HFFc6 (cell line): ENCODE measurements at places on chromosomes 11 and 22. TPM values are rescaled to one million over a fixed set of nuclear protein-coding genes. Genes with fewer than 3 reads are reported as not detected.

Gene PDGFD
- total RNA-seq = 0.27 to 0.69 TPM (median 0.44 TPM) in 3 replicates

Gene TMEM258
- 147 to 164 TPM (median 154 TPM) in 3 replicates for total RNA-seq

Gene PTPRCAP
- total RNA-seq = 0.26 and 0.40 TPM in 2 replicates

Gene ST13
- 229 to 254 TPM (median 242 TPM) in 3 replicates for total RNA-seq

Gene KCNQ1
- total RNA-seq = not detected in 3 replicates

Gene NXPE1
- not detected in 3 replicates for total RNA-seq

GRCh38 chr22:19522190-19522880 lies 1.9 kb downstream of the CLDN5 start:
- H3K27me3 ChIP-seq = peaks cover 22% of the 10 kb centered on the region
- peaks cover 3% of the 10 kb centered on the region for H3K4me1 ChIP-seq
- no peak overlapping the region for H3K4me3 ChIP-seq
- no peak overlapping the region for H3K27ac ChIP-seq

DNA sequence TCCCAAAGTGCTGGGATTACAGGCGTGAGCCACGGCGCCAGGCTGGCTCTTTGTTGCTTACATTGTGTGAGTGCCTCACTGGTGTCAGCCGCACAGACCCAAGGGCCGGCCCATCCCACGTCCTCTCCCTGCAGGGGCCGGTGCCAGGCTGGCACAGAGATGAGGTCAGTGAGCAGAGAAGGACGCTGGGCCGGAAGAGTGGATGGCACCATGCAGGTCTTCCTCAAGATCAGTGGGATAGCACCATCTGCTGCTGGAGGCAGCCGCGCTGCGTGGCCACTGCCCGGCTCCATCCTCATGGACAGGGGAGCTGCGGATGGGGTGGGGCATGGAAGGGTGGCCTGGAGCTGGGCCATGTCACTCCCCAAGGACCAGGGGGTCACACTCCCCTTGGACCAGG lies 22.0 kb upstream of the FGF4 start:
- peaks cover 18% of the 10 kb centered on the region for H3K27me3 ChIP-seq
- no peaks in the 10 kb centered on the region for H3K4me1 ChIP-seq
- no peak for DNase-seq
- H3K4me3 ChIP-seq = no peak overlapping the region
- no peak overlapping the region for H3K27ac ChIP-seq

GRCh38 chr11:61860054-61860903 lies 31.1 kb downstream of the FADS3 start:
- DNase-seq = no peak
- no peak overlapping the region; the same call in 1 of the 2 replicates for H3K27ac ChIP-seq
- peaks cover 3% of the 10 kb centered on the region for H3K27me3 ChIP-seq
- H3K4me3 ChIP-seq = no peak overlapping the region
- peaks cover 5% of the 10 kb centered on the region; the same call in 1 of the 2 replicates for H3K36me3 ChIP-seq
- no peaks in the 10 kb centered on the region for H3K4me1 ChIP-seq

- H3K4me3 ChIP-seq = peak overlapping the region; percentile 94
- peaks cover 21% of the 10 kb centered on the region for H3K36me3 ChIP-seq
- peaks cover 70% of the 10 kb centered on the region for H3K4me1 ChIP-seq
- peaks cover 4% of the 10 kb centered on the region for H3K27me3 ChIP-seq
- H3K27ac ChIP-seq = peak overlapping the region; percentile 99
Measured at GRCh38 chr22:19942157-19943081, 801 bp upstream of the TXNRD2 start.

DNA sequence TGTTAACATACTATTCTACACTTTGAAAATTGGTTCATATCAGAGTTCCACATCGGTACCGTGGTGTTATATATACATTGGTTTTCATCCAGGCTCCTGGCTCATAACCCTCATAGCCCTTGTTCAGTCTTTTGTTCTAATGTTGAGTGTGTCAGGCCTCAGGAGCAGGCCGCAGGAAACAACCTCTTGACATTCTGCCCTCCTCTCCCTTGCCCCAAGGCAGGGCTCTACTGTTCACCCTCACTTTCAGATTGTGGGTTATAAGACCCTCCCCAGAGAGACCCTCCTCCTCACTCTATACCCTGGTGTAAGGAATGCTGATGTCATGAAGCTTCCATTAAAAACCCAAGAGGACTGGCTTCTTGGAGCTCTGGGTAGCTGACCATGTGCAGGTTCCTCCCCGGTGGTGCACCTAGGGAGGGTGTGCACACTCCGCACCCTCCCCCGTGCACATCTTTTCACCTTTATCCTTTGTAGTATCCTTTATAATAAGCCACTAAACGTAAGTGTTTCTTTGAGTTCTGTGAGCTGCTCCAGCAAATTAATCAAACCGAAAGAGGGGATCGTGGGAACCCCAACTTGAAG lies 12.1 kb downstream of the SSH3 start:
- no peaks in the 10 kb centered on the region; the same call in 1 of the 2 replicates for H3K27me3 ChIP-seq
- H3K27ac ChIP-seq = no peak overlapping the region
- H3K4me3 ChIP-seq = no peak overlapping the region; the same call in 1 of the 2 replicates
- no peaks in the 10 kb centered on the region for H3K36me3 ChIP-seq
- H3K4me1 ChIP-seq = peaks cover 15% of the 10 kb centered on the region

GRCh38 chr22:30832407-30832987 lies 136.1 kb downstream of the MORC2 start:
- no peak overlapping the region for H3K27ac ChIP-seq
- DNase-seq = no peak
- peaks cover 24% of the 10 kb centered on the region for H3K27me3 ChIP-seq
- no peak overlapping the region for H3K4me3 ChIP-seq
- no peaks in the 10 kb centered on the region; the same call in 1 of the 2 replicates for H3K36me3 ChIP-seq

- no peaks in the 10 kb centered on the region; the same call in 1 of the 2 replicates for H3K36me3 ChIP-seq
- no peak for DNase-seq
- no peak overlapping the region for H3K27ac ChIP-seq
Measured at GRCh38 chr11:80970037-80970436, 1529.2 kb upstream of the TENM4 start.

DNA sequence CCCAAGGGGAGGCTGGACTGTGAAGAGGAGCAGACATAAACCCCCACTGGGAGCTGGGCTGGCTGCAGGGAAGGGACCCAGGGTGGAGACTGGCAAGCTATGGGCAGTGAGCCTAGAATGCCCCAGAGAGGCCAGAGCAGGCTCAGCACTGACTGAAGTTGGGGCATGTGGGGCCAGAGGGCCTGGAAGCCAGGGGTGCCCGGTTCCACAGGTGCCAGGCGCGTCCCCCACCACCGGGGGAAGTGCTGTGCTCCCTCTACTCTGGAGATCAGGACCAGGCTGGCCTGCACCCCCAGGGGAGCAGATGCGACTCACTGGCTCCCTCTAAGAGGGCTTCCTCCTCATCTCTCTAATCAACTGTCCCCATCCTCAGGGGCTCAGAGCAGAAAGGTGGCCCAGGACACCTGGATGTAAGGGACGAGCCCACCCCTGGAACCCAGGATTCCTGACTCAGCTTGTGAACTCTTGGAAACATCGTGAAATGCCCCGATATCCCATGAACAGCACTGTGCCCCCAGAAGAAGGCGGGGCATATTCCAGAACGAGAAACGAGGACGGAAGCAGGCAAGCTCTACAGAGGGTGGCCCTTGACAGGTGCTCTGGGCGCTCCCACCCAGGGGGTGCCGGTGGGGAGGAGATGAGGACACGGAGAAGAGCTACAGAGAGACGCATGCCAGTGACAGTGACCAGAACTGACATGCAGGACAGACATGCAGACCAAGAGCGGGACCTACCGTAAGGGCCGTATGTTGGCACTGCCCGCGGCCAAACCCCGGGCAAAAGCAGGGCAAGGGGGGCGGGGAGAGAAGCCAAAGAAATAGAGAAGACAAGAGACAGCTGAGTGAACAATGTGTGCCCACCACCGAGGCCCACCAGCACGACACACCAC lies 20.4 kb downstream of the MAFF start:
- no peak overlapping the region for H3K4me3 ChIP-seq
- H3K27ac ChIP-seq = peak overlapping the region; percentile 38; the same call in 1 of the 2 replicates
- DNase-seq = no peak
- H3K27me3 ChIP-seq = peaks cover 20% of the 10 kb centered on the region

- peaks cover 8% of the 10 kb centered on the region for H3K36me3 ChIP-seq
- no peak for DNase-seq
- H3K4me1 ChIP-seq = 0 out of 2 replicates have a peak, but pooled peaks cover 8% of the 10 kb centered on the region
- H3K4me3 ChIP-seq = no peak within 1 kb of the TSS
- peaks cover 4% of the 10 kb centered on the region for H3K27me3 ChIP-seq
- H3K27ac ChIP-seq = no peak within 1 kb of the TSS
Measured at GRCh38 chr11:10568486-10568941, at the start of gene LYVE1. Gene LYVE1, minus strand, starts transcription at chr11:10568665. Its CDS starts 133 bp downstream, at chr11:10568532.

DNA sequence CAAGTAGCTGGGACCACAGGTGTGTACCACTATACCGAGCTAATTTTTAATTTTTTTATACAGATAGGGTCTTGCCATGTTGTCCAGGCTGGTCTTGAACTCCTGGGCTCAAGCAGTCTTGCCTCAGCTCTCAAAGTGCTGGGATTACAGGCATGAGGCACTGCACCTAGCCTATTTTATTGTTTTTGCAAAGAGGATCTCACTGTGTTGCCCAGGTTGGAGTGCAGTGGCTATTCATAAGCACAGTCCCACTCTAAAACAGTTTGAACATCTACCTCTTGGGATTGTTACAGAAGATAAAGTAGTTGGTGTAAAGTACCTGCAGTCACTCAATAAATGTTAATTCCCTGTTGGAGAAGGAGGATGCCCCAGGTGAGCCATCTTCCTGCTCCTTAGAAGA lies 29.1 kb downstream of the XRCC6 start:
- no peak overlapping the region for H3K27ac ChIP-seq
- H3K27me3 ChIP-seq = no peaks in the 10 kb centered on the region
- H3K36me3 ChIP-seq = peaks cover 14% of the 10 kb centered on the region
- no peak for DNase-seq
- no peak overlapping the region for H3K4me3 ChIP-seq
- peaks cover 9% of the 10 kb centered on the region for H3K4me1 ChIP-seq

GRCh38 chr11:130633466-130633865 lies 185.0 kb downstream of the ADAMTS15 start:
- no peaks in the 10 kb centered on the region for H3K27me3 ChIP-seq
- peaks cover 85% of the 10 kb centered on the region for H3K4me1 ChIP-seq
- no peak overlapping the region for H3K4me3 ChIP-seq
- H3K36me3 ChIP-seq = no peaks in the 10 kb centered on the region
- H3K27ac ChIP-seq = no peak overlapping the region; the same call in 1 of the 2 replicates

- peaks cover 15% of the 10 kb centered on the region for H3K36me3 ChIP-seq
- DNase-seq = no peak
- H3K4me1 ChIP-seq = no peaks in the 10 kb centered on the region
Measured at GRCh38 chr11:134502153-134502550, 90.1 kb upstream of the B3GAT1 start.

- peak overlapping the region; percentile 53 for H3K27ac ChIP-seq
- H3K4me1 ChIP-seq = peaks cover 14% of the 10 kb centered on the region
- H3K4me3 ChIP-seq = no peak overlapping the region
- no peak for DNase-seq
- peaks cover 19% of the 10 kb centered on the region for H3K27me3 ChIP-seq
- H3K36me3 ChIP-seq = peaks cover 14% of the 10 kb centered on the region; the same call in 1 of the 2 replicates
Measured at GRCh38 chr22:46097268-46097900, 52.9 kb upstream of the PPARA start.

DNA sequence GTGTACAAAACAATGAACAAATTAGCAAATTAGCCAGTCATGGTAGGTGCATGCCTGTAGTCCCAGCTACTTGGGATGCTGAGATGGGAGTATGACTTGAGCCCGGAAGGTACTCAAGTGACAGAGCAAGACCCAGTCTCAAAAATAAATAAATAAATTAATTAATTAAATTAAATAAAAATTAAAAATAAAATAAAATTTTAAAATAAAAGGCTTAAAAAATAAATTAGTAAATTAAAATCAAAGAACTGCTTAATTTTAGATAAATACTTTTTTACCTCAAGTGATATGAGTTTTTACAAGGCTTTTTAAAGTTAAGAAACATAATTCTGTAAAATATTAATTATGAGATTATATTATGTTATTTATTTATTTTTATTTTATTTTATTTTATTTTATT lies 50.9 kb upstream of the TSPAN18 start:
- no peak for DNase-seq
- peaks cover 1% of the 10 kb centered on the region; the same call in 1 of the 2 replicates for H3K4me1 ChIP-seq
- H3K27ac ChIP-seq = no peak overlapping the region
- peaks cover 11% of the 10 kb centered on the region for H3K27me3 ChIP-seq

GRCh38 chr11:22584976-22585375 lies 40.6 kb downstream of the FANCF start:
- DNase-seq = no peak
- no peak overlapping the region for H3K27ac ChIP-seq
- no peaks in the 10 kb centered on the region for H3K27me3 ChIP-seq
- H3K4me3 ChIP-seq = no peak overlapping the region
- no peaks in the 10 kb centered on the region for H3K4me1 ChIP-seq

GRCh38 chr22:35506259-35506570 lies 34.4 kb upstream of the RASD2 start:
- no peak overlapping the region for H3K4me3 ChIP-seq
- peaks cover 16% of the 10 kb centered on the region for H3K4me1 ChIP-seq
- no peaks in the 10 kb centered on the region for H3K36me3 ChIP-seq

DNA sequence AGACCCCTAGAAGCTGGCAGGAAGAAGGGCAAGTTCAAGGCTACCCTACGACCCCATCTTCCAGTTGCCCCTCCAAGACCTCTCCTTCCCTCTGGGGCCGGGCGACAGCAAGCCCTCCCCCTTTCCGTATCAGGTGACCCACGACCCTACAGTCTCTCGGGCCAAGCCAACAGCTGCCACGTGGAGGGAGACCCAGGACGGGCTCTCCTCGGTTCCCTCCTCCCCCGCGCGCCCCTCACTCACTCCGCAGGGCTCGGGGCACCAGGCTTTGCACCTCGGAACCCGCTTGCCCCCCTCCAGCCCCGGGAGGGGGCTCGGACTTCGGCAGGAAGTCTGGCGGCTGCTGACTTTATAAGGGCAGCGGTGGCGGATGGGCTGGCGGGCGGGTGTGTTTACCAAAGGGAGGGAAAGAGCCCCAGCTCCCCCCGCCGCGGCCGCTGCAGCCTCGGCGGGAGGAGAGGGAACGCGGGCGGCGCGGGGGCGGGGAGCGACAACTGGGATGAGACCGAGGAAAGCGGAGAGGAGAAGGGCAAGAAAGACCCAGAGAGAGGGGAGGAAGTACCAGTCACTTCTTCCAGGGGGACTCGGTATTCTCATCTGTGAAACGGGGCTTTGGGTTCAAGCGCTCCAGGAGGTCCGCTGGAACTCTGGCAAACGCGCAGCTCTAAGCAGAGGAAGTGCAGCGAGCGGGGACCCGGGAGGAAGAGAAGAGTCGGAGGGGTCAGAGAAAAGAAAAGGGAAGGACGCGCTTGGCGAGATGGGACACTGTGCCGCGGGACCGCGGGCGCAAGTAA lies 767 bp downstream of the SLC43A1 start:
- H3K36me3 ChIP-seq = no peaks in the 10 kb centered on the region
- no peaks in the 10 kb centered on the region for H3K27me3 ChIP-seq
- 0 out of 2 replicates have a peak overlapping the region, but pooled peaks have one; percentile 24 for H3K27ac ChIP-seq
- H3K4me3 ChIP-seq = peak overlapping the region; percentile 97

- no peaks in the 10 kb centered on the region for H3K36me3 ChIP-seq
- DNase-seq = no peak
- H3K27ac ChIP-seq = no peak overlapping the region
Measured at GRCh38 chr11:9047964-9048523, 43.4 kb downstream of the SCUBE2 start.

- H3K4me1 ChIP-seq = no peaks in the 10 kb centered on the region; the same call in 1 of the 2 replicates
- no peak for DNase-seq
- no peak overlapping the region for H3K4me3 ChIP-seq
- no peak overlapping the region for H3K27ac ChIP-seq
- no peaks in the 10 kb centered on the region for H3K36me3 ChIP-seq
Measured at GRCh38 chr11:16312233-16312765, 44.0 kb downstream of the SOX6 start.

- peaks cover 31% of the 10 kb centered on the region for H3K4me1 ChIP-seq
- H3K36me3 ChIP-seq = no peaks in the 10 kb centered on the region
- no peak for DNase-seq
- no peak overlapping the region for H3K27ac ChIP-seq
- no peak overlapping the region for H3K4me3 ChIP-seq
Measured at GRCh38 chr11:62491571-62492329, 54.9 kb downstream of the AHNAK start.

GRCh38 chr11:12397931-12398334 lies 20.6 kb downstream of the PARVA start:
- peak overlapping the region; percentile 91 for H3K27ac ChIP-seq
- DNase-seq = peak; percentile 88
